ENCODE measurements at places on chromosomes 2 and 18.

DNA sequence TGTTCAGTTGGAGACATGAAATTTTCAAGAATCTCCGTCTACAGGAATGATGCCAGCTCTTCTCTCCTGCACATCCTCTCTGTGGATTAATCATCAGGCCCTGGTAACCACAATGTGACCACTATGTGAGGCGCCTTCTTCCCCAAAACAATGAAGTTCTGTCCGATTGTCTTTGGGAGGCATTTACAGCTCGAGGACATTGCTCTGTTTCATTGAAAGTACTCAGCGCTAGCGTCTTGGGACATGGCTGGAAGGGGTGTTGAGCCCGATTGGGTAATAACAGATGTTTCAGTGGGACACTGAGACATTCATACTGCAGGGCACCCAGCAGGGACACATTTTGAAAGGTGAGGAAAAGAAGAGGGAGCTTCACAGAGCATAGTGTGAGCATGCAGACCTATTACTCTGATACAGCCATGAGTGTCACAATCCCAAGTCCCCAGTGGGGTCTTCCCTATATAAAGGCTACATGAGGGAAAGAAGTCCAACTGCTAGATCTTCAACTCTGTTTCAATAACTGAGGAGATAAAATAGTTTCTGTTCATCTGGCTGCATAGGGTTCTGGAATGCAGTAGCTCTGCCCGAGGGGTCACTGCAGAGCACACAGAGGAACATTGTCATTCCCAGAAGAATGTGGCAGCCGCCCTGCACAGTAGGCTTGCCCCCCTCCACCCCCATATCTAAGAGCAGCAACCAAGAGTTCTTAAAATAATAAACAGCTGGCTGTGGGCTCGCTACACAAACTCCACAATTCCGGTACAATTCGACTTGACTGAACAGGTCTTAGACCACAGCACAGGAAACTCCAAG, 237.3 kb downstream of the OSR1 start:
- no peak for DNase-seq

DNA sequence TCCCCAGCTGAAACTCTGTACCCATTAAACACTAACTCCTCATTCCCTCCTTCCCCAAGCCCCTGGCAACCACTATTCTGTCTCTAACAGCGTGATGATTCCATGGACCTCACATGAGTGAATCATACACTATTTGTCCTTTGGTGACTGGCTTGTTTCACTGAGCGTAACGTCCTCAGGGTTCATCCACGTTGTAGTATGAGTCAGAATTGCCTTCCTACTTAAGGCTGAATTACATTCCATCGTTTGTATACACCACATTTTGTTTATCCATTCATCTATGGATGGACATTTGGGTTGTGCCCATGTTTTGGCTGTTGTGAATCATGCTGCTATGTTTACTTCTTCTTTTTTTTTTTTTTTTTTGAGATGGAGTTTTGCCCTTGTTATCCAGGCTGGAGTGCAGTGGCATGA, 19.6 kb upstream of the CABLES1 start:
- DNase-seq = no peak

- no peak for DNase-seq
These were observed 44.2 kb upstream of the AQP4 start for GRCh38 chr18:26909599-26910290.

DNA sequence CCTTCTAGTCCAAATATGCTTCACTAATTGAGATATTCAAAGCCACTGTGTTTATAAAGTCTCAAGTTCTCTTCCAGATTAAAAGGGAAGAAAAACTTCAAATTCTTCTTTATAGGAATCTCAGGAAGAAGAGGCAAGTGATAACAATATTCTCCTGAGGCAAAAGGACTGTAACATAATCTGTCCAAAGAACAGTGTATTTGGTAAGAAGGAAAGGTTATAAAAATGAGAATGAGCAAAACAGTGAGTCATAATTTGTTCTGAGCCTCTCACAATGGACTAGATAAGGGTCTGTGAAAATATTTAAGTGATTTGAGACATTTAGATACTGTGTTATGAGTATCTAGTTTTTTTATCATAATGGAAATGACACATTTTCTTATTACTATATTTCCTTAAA, 44.3 kb downstream of the SNRPD1 start:
- no peak for DNase-seq

DNA sequence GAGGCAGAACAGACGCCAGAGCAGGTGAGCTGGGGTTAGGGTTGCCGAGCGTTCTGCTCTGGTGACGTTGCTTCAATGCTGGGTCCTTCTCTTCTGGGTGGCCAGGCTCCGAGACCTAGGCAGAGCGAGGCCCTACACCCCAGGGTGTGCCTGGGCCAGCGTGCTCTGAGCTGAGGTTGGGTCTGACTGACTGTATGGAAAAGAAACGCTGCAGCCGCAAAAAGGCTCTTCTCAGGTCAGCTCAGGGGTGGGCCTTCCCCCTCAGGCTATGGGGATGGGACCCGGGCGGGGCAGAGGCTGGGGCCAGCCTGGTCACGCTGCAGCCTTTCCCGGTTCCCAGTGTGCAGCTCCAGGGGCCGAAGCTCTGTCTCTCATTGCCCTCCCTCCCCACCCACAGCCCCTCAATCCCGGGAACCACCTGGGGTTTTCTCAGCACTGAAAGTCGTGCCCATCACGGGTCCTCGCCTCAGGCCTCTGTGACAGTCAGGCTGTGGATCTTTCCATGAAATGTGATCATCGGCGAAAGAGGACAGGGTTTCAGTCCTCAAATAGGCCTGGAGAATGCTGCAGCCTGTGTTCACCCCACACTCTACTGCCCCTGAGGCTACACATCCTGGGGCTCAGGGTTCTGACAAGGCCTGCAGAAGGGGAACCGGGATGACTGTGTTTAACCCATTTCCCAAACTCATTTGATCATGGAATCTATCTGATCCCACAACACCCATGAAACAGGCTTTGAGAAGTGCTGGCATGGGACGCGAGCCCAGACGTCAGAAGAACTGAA, 19.4 kb downstream of the CYP26B1 start:
- no peak for DNase-seq

DNA sequence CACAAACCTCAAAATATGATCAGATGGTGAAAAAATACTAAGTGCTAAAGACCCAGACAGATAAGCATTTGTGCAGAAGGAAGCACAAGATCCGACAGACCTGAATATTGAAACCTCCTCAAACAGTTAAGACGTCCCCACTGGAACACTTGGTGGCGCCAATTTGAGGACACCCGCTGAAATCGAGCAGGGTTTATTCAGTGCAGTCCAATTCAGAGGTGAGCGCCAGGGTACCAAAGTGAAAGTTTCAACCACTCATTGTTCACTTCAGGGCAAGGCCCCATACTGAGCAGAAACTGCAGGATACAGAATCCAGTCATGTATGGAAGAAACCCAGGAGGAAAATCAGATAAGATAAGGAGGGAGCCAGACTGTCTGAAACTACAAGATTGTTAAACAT, 417.6 kb downstream of the LRRTM4 start:
- no peak for DNase-seq

DNA sequence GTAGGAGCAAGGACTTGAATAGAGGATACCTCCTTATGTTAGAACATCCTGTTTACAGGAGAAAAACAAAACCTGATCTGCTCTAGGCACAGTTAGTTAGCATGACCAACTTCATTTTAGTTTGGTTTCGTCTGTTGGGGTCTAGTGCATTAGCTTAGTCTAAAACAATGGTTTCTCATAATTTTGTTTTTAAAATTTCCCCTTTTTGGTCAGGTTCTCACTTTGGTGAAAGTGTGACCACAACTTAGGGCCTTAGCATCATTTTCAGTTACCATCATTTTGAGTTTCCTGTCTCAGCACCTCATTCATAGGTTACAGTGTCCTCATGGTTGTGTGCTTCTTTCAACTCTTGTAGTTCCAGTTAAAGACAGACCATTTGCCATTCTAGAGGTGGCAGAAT, 1277.0 kb upstream of the SLC39A10 start:
- DNase-seq = no peak

- no peak for DNase-seq
These were observed 4.9 kb upstream of the CYS1 start for GRCh38 chr2:10085043-10085667.

DNA sequence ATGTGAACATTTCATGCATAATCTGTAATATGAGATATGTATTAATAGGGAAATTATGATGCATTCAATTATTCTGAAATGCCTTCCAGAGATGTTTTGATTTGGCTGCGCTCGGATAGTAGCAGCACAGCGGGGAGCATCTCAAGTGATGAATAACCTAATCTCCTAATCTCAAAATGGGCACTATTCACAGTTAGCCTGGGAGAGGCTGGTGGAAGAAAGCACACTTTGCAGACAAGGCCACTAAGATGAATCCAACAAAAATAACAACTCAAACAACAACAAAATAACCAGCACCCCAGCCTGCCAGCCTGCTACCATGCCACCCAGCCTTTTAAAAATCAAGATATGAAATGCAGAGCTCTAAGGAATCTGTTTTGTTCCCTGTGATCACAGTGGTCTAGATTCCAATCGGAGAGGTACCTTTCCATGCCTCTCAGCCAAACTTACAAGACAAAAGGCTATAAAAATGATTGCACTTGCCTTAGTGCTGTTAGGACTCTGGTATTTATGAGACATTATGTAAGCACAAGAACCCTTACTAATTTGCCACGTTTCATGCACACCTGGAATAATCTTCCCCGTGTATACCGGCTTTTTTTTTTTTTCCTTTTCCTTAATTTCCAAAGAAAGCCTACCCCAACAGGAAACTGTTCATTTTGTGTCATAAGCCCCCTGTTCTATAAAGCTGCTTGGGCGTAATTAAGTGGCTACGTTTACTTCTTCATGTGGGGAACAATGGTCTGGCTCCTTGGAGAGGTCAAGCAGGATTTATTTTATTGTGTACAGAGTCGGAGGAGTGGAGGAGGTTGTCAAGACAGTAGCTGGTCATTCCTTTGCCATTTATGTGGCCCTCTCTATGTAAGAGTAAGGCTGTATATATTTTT, 526.9 kb upstream of the FANCL start:
- DNase-seq = no peak

DNA sequence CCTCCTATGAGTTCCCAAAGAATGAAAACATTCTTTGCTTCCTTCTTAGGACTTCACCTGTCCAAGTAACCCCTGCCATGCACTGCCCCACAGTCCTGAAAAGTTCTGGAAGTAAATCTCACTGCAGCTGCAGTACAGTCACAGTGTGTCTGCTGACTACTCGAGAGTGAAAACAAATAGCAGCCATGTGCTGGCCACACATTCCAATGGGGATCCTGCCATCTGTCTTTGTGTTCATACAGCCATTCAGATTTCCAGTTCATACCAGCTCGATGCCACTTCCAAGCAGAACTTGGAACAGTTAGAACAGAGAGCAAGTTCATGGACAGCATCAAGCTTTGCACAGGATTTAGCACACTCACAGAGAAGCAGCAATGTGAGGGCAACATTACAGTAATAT, 629.9 kb upstream of the ACVR2A start:
- no peak for DNase-seq

GRCh38 chr18:2920027-2920426, 73.2 kb downstream of the EMILIN2 start:
- DNase-seq = no peak

GRCh38 chr18:63210521-63210920, 109.0 kb downstream of the BCL2 start:
- DNase-seq = no peak

DNA sequence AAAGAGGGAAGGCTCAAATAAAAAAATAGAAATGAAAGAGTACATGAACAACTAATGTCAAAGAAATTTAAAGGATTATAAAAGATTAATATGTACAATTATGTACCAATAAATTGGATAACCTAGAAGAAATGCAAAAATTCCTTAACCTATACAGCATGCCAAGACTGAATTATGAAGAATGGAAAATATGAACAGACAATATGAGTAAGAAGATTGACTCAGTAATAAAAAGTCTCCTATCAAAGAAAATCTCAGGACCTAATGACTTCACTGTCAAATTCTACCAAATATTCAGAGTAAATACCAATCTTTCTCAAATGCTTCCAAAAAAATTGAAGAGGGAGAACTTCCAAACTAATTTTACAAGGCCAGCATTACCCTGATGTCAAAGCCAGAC, 120.2 kb upstream of the SPOPL start:
- no peak for DNase-seq

DNA sequence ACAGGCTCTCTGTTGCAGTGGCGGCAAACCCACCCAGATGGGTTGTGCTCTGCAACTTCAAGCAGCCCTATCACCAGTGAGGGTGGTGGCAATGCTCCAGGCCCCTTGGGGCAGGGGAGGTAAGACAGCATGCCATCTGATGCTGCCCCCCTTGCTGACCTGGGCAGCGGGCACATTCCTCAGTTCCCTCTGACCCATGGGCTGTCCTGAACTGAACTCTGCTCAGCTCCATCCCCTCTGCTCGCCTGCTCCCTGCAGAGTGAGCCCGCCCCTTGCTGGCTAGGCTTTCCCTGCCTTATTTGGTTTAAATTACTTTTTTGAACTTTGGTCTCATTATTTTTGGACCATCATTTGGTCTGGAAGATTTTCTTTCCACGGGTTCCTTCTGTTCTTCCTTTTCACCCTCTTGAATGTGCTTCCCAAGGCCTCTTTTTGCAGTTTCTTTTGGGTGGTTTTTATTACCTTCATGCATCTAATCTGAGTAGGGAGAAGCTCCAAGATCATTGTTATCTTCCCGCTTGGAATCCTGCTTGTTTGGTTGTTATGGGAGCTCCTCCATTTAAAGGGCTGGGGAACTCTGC, 565.4 kb downstream of the TNS1 start:
- DNase-seq = no peak

DNA sequence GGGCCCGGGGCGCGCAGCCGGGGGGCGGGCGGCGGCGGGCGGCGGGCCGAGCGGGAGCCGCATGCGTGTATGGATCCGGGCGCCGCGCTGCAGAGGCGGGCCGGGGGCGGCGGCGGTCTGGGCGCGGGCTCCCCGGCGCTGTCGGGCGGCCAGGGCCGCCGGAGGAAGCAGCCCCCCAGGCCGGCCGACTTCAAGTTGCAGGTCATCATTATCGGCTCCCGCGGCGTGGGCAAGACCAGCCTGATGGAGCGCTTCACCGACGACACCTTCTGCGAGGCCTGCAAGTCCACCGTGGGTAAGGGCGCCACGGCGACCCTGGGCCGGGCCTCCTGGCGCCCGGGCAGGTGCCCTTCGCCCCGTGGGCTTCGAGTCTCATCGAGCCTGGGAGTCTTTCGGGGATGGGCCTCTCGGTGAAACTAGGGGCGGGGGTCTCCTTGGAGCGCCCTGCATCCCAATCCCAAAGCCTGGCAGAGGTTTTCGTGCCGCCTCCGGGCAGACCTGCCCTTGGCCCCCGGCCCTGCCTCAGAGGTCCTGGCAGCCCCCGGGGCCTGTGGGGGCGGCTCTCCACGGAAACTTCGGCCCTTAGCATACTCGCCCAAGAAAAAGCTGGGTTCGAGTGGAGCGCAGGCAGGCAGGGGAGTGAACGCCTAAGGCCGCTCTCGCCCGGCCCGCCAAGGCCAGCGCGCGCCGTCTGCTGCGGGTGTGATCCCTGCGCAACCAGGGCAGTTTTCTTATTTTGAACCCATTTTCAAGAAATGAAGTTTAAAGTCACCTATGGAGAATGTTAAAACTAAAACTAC, 622 bp downstream of the RAB12 start:
- DNase-seq = no peak

DNA sequence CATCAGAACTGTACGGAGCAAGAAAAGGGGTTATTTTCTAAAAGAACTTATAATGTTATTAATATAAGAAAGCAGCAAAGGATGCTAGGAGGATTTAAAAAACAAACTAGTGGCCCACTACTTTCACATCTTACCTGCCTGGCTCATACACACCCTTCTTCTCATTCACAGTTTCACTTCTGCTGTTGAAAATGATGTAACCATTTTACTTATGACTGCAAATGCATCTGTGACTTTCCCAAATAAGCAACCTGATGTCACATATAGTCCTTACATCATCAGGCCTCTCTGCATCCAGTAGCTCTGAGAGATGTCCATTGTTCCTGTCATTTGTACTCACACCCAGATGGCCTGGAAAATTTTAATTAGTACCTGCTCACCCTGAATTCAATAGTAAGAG, 101.8 kb upstream of the MYO3B start:
- DNase-seq = no peak

All from smooth muscle cell of the brain vasculature (primary cell).